ENCODE measurements at places on chromosomes 2 and 18.

- DNase-seq = no peak
These were observed 111.1 kb upstream of the CAB39 start for GRCh38 chr2:230601510-230601909.

DNA sequence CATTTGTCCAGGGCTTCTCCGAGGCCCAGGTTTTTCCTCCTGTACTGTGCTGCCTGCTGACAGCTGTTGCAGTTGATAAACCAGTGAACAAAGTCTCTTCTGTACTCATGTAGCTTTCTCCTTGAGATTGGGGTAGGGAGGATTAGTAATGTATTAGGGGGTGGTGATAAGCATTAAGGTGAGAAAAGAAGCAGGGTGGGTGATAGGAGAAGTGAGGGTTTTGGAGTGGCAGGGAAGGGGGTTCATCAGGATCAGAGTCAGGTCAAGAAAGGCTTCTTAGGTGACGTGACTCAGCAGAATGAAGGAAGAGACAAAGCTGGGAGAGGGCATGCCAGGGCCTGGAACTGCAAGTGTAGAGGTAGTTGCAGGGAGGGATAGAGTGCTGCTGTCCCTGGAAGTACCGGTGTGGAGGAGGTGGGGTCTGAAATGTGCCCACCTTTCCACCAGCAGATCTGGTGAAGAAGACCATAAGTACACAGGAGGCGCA, 48.7 kb downstream of the PKP4 start:
- no peak for DNase-seq

GRCh38 chr2:159200498-159200897, 86.0 kb downstream of the WDSUB1 start:
- no peak for DNase-seq

DNA sequence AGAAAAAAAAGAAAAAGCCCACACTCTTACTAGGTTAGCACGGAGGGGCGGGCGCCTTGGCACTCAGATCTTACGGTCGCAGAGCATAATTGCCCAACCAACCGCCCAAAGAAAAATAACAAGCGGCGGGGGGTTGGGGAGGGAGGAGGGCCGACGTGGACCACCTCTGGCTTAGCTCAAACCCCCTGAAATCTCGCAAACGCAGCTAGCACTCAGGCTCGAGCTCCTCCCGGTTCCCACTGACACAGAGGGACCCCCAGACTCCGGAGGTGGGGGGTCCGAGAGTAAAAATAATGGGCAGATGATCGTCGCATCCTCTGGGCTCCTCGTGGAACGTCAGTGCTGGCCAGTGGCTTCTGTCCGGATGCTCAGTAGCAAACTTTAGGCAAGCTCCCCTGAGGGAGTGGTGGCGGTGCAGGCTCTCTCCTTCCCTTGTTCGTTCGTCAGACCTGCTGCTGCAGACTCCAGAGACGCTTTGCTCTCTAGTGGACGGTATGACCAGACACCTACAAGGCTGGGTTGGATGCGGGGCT, 12.0 kb downstream of the CATIP start:
- DNase-seq = no peak

- DNase-seq = no peak
These were observed 316.8 kb downstream of the DCDC2C start for GRCh38 chr2:4020153-4020552.

DNA sequence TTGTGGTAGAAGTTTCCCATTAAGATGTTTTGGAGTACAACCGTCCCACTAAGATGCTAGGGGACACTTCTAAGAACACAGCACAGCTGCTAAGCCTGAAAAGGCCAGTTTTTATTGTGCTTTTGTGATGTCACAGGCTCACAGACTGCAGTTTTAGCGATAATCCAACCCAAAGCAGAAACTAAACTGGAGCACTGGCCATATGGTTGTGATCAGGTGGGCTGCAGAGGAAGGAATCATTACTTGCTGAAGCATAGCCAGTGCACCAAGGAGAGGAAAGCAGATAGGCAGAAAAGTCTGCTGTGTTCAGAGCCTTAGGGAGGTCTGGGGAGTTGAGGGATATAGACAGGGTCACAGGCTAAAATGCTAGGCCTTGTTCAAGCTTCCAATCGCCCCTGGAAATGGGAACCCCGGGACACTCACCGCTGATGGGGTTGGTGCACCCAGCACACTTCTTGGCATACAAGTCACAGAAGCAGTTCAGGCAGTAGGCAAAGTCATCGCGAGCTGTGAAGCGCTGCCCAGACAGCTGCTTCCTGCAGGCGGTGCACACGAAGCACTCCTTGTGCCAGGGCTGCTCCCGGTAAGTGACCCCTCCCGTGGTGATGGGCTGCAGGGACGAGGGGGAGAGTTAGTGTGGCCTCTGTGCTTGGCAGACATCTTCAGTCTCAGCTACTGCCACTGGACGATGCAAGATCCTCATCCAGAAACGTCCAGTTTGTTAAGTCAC, 25.7 kb downstream of the C2orf49 start:
- no peak for DNase-seq

DNA sequence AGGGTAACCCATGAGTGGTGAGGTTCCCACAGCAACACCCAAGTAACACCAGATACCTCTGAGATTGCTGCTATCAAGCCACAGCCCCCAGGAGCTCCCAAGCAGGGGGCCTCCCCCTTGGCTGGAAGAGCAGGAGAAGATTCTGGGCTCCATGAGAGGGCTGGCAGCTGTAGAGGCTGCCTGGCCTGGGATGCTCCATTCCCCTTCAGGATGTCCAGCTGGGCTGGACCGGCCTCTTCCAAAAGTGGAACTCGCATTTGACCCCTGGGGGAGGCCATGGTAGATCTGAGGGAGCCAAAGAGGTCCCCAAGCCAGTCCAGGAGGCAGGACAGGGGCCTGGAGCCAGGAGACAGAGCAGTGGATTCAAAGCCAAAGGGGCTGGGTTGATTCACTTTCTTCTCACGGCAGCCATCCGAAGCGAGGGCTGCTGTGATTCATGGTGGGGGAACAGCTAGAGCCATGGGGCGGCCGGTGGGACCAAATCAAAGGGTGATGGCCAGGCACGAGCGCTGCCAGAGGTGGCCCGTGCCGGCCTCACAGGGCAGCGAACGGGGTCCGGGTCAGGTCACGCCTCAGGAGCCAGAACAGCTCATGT, 95.3 kb upstream of the ID2 start:
- DNase-seq = no peak

- DNase-seq = no peak
These were observed 248.4 kb downstream of the HDAC4 start for GRCh38 chr2:239152239-239152915.

DNA sequence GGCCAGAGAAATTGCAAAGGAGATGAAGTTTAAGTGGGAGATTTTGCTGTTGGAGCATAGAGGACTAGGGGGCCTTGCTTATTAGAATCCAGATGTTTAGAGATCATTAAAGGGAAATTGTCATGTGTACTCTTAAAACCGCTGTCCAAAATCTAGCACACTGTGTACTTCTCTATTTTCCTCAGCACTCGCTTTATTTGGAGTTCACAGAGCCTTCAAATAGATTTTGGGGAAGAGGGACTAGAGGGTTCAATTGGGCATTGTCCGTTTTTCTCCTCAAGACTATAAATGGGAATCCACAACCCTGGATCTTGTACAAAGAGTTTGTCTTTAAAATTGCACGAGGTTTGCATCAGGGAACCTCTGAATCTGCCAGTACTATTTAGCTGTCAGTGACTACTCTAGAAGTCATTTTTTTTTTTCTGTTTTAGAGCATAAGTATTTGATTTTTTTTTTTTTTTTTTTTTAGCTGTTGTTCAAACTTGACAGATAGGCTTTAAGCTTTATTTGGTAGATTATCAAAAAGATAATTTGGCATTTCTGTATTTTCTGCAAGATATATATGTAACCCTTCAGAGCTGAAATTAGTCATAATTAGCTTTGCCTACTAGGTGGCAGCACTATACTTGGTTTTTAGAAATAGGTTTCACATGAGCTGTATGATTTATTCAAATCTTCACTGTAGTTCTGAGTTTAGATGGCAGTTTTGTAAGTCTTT, 14.2 kb downstream of the PMS1 start:
- DNase-seq = no peak

- DNase-seq = no peak
These were observed 110.9 kb upstream of the PKDCC start for GRCh38 chr2:41936771-41937463.

DNA sequence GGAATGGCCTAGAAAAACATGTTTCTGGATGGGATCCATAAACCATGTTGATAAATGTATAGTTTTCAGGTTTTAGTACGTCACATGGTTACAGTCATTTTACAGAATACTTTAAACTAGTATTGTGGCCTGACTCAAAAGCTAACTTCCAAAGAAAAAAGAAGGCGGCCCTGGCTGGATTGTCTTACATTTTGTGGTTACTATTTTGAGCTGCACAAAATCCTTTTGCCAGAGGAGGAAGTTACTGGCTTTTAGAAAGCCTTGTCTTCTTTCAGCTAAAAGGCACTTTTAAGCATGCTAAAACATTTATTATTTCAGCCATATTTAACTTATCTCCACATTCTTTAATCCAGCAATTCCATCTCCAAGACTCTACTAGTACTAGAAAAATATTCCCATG, 227.9 kb downstream of the CDH2 start:
- DNase-seq = no peak

DNA sequence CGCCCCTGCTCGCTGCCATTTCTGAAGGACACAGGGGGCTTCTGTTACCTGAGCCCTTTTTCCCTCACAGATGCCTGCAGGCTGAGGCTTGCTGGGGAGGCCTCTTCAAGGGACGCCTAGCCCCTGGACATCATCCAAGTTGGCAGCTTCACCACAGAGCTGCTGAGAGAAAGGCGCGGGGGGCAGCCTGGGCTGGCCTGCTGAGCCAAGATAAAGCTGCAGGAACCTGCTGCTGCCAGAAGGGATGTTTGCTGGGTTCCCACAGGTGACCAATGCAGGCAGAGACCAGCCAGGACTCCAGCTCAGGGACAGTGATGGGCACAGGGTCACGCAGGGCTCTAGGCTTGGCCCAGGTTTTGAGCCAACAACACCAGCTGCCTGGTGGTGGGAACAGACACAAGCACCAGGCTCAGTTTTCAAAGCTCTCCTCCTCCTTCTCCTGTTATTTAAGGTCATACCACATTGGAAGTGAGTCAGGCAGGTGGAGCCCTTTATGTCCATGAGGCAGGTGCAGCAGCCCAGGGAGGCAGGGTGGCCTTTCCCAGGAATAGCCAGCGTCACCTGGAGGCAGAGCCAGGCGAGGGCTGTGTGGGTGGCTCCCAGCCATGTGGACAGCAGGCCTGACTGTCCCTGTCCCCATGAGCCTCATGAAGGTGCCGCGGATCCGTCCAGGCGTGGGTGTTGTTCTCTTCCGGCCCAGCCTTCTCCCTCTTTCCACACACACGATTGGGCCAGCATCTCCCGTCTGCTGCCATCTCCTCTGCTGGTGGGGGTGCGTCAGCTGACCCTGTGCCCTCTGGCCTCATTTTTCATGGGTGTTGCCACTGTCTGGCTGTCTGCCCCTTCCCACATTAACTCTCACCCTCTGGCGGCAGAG, 515.5 kb upstream of the MYT1L start:
- peak; percentile 16 for DNase-seq

DNA sequence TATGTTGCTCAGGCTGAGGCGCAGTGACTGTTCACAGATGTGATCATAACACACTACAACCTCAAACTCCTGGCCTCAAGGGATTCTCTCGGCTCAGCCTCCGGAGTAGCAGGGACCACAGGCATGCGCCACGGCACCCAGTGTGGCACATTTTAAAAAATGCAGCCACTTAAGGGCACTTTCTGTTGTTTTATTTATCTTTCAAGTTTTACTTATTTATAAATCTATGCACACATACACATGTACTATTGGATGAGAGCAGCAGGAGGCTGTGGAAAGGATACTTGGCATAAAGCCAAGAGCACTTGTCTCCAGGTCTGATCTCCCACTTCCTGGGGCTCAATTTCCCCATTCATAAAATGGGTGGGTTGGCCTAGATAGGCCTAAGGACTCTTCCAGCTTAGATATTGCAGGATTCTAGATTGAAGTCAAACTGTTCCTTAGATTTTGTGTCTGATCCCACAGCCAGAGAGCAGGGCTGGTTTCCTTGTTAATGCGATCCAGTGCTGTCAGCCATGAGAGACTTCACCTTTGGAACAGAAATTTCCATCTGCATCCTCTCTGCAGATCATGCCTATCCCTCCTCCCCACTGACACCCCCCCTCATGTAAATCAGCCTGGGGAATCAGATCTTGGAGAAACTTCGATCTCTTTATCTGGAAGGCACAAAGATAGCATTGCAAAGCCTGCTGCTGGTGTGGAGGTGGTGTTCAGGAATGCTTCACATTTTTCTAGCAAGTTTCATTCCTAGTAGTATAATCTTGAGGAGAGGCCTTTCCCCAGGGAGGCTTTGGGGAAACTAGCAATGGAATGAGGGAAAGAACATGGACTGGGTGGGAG, 24.7 kb downstream of the PCBP1 start:
- DNase-seq = no peak

- DNase-seq = peak; percentile 26
These were observed 289.6 kb downstream of the PTPRM start for GRCh38 chr18:7856733-7857132.

DNA sequence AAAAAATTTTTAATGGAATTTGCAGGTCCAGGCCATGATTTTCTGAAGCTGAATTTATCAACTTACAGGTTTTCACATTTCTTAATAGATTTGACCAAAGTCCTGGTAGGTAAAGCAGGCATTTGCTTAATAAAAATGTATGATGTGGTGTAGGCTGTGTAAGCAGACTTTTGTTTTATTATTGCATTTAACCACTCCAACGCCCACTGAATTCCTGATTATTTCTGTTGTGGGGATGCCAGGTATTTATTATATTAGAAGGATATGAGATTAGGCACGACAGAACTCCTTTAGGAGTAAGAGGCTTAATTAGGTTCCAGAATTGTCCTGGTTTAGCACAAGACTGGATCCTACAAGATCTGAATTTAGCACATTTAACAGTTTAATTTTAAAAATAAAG, 111.1 kb downstream of the ADCYAP1 start:
- no peak for DNase-seq

DNA sequence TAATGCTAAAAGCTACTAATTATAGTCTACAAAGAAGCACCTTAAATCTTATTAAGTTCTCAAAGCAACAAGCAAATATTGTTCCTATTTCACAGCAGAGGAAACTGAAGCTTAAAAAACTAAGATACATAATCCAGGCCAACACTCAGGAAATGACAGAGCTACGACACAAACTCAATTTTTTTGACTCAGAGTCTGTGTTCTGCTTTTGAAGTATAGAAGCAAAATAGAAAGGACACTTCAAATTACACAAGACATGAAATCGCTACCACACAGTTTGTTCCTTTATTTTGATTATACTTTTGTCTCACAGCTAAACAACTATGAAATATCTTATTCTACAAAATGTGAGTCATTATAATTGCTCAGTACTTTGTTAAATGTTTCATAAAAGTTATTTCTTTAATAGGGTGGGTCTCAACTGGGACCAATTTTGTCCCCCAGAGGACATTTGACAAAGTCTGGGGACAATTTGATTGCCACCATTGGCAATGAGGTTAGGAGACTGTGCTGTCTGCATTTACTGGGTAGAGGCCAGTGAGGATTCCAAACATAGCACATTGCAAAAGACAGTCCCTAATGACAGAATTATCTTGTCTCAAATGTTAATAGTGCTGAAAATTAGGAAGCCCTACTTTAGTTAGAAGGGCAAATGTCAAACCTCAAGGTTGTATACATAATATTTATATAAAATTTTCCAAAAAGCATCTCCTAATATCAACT, 101.5 kb upstream of the GRB14 start:
- DNase-seq = no peak
